ENCODE measurements at places on chromosomes 6 and 20.
A peak's percentile ranks its signal among the peaks of the same experiment; 100 is the strongest.

DNA sequence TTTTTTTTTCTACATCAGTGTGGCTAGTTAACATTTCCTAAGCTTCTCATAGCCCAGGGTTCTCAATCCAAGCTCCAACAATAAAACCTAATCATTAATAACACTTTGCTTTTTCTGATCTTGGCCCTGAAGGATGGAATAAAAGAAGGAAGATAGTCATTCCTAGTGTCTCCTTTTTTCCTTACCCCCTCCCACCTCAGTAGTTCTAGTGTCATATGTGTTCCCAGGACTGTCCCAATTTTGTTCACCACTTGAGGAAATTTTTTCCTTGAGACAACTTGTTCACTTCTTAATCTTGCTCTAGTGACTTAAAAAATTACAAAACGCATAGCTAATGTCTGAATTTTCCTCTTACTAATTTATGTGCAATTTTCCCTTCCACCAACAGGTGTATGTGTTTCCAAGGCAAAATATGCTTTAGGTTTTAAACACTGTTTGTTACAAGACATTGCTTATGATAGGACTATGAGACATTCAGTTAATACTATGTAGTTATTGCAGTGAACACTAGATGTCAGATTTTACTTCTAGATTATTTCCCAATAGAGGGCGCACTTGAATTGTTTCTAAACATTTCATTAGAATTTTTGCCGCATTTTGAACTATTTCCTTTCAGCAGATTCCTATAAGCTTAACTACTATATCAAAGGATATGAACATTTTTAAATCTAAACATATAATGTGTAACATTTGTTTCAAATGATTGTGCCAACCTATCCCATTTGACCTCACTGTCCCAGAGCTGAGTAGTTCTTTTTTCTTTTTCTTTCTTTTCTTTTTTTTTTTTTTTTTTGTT, 18.5 kb upstream of the C6orf141 start:
- DNase-seq = no peak

DNA sequence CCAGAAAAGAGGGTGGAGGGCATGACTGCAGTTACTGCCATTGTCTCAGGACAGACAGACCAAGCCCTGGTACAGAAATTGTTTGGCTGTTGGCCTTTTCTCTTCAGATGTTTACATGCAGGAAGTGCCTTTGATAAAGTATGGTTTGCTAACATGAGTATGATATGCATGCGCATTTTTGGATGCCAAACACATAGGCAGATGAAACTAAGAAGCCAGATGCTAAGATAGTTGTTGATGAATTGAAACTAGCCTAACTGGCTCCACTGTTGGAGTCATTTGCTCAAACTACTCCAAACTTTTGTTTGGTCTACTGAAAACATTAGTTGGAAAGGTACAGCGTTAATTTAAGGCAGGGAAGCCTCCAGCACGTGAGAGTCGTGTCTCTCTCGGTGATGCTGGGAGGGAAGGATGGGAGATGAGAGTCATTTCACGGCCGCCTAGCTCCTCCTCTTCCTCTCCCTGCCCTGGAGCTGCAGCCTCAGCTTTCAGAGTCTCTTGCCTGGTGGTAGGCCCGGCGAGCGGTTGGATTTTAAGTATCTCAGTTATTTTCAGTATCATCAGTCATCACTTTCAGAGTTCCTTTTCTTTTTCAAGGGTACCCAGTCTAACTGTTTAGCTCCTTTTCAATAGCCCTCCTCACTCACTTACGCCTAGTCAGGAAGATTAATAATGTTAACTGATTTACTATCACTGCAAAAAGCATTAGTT, 29.7 kb downstream of the RREB1 start:
- DNase-seq = peak; percentile 77

DNA sequence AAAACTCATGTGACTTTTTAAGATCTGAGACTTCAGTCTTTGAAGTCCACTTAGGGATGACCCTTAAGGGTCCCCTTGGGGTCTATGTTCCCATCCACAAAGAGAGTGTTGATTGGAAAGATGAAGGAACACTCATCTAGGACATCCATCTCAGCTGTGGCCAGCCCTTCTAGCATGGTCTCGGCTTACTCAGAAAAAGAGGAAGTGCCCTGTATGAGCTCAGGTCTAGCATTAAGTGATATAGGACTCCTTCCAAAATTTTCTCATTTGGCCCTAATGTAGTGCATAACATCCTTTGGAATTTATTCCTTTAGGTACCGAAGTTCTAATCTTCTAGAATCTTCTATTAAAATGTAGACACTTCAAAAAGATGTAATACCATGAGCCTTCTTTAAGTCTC, 77.4 kb downstream of the NDUFAF5 start:
- no peak for DNase-seq

- DNase-seq = no peak
These were observed 41.5 kb downstream of the APCDD1L start for GRCh38 chr20:58473453-58474425.

- DNase-seq = no peak
These were observed 59.2 kb upstream of the THBS2 start for GRCh38 chr6:169312658-169313346.

- DNase-seq = no peak
These were observed 35.7 kb downstream of the MGME1 start for GRCh38 chr20:18004384-18005031.

GRCh38 chr6:132354517-132355167, 46.6 kb downstream of the MOXD1 start:
- DNase-seq = peak; percentile 39

- DNase-seq = no peak
These were observed 195.4 kb upstream of the RUNX2 start for GRCh38 chr6:45132658-45133294.

DNA sequence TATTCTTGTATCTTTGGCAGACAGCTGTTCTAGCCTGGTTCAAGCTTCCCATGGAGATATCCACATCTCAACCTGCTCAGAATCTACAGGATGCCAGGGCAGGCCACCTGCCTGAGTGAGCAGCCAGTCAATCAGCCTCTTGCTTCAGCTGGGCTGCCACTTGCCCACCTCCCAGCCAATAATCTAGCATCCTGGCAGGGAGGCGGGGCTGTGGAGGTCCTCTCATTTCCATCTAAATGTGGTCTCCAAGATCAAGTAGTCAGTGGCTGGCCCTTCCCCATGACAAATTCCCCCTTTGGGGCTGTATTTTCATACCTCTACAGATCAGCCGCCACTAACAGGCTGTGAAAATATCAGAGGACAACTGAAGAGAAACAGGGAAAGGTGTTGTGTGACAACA, 33.0 kb upstream of the SPDEF start:
- DNase-seq = no peak

GRCh38 chr6:163214259-163214658, 200.3 kb upstream of the QKI start:
- DNase-seq = no peak

- no peak for DNase-seq
These were observed 136.3 kb upstream of the NEDD9 start for GRCh38 chr6:11368760-11369159.

DNA sequence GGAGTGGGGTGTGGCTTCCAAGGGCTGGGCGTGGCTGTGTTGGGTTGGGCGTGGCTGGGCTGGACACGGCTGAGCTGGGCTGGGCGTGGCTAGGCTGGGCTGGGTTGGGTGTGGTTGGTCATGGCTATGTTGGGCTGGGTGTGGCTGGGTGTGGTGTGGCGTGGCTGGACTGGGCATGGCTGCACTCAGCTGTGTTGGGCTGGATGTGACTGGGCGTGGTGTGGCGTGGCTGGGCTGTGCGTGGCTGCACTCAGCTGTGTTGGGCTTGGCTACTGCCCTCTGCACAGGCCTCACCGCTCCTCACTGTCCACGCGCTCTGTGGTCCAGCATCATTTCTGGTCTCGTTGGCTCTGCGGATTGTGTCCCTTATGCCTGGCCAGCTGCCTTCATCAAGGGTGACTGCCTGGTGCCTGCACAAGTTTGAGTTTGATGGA, 43.5 kb upstream of the SLCO4A1 start:
- DNase-seq = no peak

DNA sequence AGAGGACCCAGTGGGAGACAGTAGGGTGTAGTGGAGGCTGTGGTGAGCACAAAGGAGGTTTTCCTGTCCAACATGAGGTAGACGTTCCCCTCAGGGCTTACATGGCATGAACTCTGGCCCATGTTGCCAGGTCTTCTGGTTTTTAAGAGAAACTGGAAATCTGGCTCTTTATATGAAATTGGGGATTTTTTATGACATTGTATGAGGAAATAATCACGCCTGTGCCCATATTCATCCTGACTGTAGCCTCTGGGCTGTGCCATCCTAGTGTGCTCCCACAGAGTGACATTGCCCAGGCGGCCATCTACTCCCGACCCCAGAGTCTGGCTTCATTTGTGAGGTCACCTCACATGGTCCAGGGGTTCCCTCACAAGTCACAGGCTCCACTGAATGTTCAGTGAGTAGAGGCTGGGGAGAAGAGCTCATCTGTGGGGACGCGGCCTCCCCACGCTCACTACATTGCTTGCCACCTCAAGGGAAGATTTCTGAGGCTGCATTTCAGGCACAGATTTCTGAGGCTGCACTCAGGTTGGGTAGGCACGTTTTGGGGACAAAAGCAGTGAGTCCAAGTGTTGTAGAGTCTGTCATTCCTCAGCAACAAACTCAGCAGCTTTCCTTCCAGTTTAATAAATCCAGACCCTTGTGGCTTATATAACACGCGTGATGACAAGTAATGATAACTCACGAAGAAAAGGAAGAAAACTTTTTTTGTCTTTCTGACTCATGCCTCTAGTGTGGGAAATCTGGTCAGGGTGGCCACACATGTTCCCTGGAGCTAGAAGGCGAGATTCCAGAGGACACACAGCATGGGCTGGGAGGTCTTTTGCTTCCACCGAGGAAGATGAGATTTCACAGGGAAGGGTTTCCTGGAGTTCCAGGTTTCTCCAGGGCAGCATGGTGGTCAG, 41.7 kb downstream of the SLC24A3 start:
- DNase-seq = no peak

GRCh38 chr6:151425561-151425960, 26.4 kb downstream of the RMND1 start:
- no peak for DNase-seq

Measured in stimulated activated CD8-positive, alpha-beta memory T cell treated with anti-CD3 and anti-CD28 coated beads, Interleukin-4, amount 100 ng/mL, for 48 hours (primary cell).